ENCODE measurements at places on chromosomes 2 and 18.

- no peak for DNase-seq
These were observed 232.2 kb downstream of the TRIB2 start for GRCh38 chr2:12948961-12949353.

GRCh38 chr2:45494275-45494977 is 116.6 kb downstream of the SRBD1 start:
- DNase-seq, result peak; percentile 24

GRCh38 chr2:101729521-101730190 is 32.1 kb downstream of the MAP4K4 start:
- no peak for DNase-seq

DNA sequence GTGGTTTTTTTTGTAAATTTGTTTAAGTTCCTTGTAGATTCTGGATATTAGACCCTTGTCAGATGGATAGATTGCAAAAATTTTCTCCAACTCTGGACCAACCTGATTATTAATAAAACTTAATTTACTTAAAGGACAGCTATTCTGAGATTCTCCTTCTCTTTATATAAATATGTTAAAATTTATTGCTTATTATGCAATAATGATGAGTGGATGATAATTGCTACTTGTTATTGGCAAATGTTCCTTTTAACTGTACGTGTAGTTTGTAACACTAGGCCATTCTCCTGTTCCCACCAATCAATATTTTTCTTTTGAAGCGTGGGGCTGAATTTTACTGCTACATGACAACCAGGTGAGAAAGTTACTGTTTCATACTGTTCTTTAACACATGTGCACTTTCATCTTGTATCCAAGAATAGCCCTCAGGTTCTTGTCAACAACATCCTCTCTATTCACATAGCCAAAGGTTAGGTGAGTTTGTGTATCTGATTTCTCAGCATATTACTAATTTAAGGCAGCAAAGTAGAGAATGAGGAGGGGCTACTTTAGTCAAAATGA is 16.6 kb upstream of the STK17B start:
- DNase-seq, result no peak

- DNase-seq, result no peak
These were observed 404.3 kb upstream of the VWC2L start for GRCh38 chr2:214006601-214007000.

GRCh38 chr18:65943268-65943667 is 192.5 kb downstream of the CDH7 start:
- no peak for DNase-seq

DNA sequence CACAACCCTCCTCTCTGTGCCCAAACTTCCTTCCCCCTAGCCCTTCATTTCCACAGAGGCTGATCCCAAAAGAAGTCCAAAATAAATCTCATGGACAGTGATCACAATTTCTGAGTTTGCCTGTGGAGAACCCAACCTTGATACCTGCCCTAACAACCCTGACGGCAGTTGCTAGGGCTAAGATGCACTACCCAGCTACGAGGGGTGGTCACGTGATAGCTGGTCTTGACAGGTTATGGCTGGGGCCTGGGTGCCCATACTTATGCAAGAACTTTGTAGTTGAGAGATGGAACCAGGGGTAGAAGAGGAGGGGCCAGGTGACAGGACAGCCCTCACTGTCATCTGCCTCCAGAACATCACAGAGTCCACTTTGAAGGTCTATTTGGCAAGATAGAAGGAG is 147.9 kb downstream of the AKAIN1 start:
- DNase-seq, result no peak

DNA sequence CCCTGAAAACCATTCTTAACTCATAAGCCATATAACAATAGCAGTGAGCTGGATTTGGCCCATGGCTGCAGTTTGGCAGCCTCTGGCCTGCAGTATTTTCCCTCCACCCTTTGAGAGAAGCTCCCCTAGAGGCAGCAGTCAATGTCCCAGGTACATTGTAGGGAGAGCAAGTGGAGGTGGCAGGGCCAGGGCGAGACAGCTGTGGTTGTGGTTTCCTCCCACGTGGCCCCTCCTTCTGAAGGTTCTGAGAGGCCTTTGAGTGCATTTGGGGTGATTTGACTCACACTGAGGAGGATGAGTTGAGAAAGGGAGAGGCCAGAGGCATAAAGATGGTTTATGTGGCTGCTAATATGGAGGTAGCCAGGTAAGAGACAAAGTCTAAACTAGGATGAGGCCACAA is 45.5 kb upstream of the LDAH start:
- DNase-seq, result no peak

- peak; percentile 75 for DNase-seq
These were observed 56.1 kb downstream of the RHBDD1 start for GRCh38 chr2:226891780-226892590.

- no peak for DNase-seq
These were observed 54.5 kb downstream of the SLC39A10 start for GRCh38 chr2:195711478-195711877.

- DNase-seq, result no peak
These were observed 326.3 kb downstream of the CDH7 start for GRCh38 chr18:66077066-66077465.

- no peak for DNase-seq
These were observed 146.6 kb upstream of the ITGA6 start for GRCh38 chr2:172280571-172281361.

GRCh38 chr2:70920367-70920715 is 15.4 kb upstream of the ATP6V1B1 start:
- no peak for DNase-seq

GRCh38 chr2:118077636-118078247 is 10.5 kb upstream of the INSIG2 start:
- DNase-seq, result no peak

- DNase-seq, result no peak
These were observed 245.6 kb downstream of the NDUFA10 start for GRCh38 chr2:239779584-239779983.

GRCh38 chr2:156476021-156476849 is 40.1 kb downstream of the GPD2 start:
- no peak for DNase-seq

DNA sequence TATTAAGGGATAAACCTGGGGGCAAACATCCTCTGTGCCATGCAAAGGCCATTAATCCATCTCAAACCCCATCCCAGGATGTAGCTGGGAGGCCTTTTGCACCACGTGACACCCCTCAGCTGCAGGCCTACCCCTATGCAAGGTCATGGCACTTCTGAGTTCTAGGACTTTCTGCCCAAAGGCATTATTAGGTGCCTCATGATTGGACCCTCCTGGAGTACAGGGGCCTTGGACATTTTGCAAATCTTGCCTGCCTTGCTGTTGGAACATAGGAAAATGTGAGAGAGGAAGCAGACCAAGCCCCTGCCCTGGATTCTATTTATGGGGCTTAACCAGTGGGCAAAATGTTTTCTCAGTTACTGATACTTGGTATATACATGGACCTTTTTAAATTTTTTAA is 44.2 kb upstream of the NFU1 start:
- no peak for DNase-seq

- no peak for DNase-seq
These were observed 149.0 kb downstream of the LAMA3 start for GRCh38 chr18:23838233-23838632.

DNA sequence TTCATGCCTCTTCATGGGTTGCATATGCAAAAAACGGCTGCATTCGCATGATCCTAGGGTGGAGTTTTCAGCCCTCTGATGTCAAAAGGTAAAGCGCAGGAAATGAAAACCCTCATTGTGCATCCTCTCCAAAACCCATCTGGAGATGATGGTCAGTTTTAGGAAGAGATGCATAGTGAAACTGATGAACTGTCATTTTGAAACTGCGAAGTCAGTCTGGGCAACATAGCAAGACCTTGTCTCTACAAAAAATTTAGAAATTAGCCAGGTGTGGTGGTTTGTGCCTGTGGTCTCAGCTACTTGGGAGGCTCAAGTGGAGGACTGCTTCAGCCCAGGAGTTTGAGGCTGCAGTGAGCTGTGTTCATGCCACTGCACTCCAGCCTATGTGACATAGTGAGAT is 2.5 kb upstream of the TTLL4 start:
- DNase-seq, result no peak

DNA sequence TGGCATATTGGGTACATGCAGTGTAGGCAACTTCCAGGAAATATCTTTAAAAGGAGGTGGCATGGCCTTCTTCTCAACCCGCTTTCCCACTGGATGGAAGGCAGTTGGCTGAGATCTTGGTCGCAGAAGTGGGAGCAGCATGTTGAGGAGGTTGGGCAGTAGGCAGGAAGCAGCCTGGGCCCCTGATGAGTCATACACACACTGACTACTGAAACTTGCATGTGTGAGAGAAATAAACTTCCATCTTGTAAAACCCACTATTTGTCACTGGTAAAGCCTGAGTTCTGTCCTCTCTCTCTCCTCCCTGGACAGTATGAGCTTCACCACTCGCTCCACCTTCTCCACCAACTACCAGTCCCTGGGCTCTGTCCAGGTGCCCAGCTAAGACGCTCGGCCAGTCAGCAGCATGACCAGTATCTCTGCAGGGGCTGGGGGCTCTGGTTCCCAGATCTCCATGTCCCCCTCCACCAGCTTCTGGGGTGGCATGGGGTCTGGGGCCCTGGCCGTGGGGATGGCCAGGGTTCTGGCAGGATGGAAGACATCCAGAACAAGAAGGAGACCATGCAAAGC is 233.8 kb upstream of the SPRED2 start:
- peak; percentile 67 for DNase-seq

- DNase-seq, result no peak
These were observed 46.8 kb upstream of the GPC1 start for GRCh38 chr2:240388471-240389301.

DNA sequence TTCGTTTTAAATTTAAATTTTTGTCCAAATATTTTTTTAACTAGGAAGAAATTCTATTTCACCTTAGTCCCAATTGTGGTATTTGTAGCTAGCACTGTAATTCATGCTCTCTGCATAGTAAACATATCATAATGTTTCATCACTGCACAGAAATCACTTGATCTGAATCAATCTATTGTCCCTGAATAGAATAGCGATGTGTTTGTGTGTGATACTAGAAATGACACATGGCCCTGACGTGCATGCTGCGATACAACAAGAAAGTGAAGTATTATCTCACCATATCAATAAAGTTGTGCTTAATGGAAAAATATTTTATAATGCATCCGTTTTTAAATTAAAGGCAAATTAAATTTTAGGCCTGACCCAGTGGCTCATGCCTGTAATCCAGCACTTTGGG is 10.0 kb downstream of the TTL start:
- no peak for DNase-seq

- peak; percentile 0 for DNase-seq
These were observed 47.2 kb downstream of the RAD51AP2 start for GRCh38 chr2:17470855-17471641.

- DNase-seq, result no peak
These were observed 26.0 kb downstream of the STK25 start for GRCh38 chr2:241482126-241482955.

GRCh38 chr18:74459889-74460288 is 2.8 kb upstream of the DIPK1C start:
- DNase-seq, result no peak

DNA sequence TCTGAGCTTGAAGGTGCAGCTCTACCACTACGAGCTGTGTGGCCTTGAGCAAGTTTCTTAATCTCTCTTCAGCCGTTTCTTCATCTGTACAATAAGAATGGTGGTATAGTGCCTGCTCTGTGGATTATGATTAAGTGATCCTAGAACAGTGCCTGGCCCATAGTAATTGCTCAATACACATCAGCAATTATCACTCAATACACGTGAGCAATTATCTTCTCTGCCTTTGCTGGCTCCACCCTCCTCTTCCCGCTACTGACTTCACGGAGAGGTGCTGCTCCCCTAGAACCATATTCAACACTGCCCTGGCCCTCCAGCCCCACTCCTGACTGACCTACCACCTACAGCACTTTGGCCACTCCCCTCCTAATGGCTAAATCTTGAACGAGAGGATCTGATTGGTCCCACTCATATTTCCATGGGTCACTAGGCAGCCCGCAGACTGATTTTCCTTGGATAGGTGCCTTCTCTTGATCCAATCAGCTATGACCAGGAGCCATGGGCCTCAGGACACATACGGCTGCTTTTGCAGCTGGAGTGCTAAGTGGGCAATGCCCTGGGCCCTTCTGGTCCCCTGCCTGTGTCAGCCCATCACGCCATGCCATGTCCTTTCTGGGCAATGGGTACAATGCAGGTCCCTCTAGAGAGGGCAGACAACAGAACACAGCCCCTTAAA is 77.5 kb downstream of the STPG4 start:
- DNase-seq, result no peak

DNA sequence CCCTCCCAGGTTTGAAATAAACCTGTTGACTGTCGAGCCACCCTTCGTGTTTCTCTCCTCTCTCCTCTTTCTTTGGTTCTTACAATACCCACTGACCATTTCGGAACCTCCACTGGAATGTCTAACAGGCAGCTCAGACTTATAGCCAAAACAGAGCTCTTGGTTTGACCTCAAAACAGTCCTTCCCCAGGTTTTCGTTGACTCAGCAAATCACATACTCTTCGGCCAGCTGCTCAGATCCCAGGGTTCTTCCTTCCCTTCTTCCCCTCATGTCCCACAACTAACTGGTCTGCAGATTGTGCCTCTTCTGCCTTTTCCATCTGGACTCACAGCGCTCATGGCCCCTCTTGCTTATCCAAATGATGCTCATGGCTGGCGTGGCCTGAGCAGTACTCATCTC is 4.7 kb downstream of the ARMC9 start:
- DNase-seq, result no peak

GRCh38 chr2:11406958-11407381 is 59.0 kb downstream of the E2F6 start:
- peak; percentile 96 for DNase-seq

DNA sequence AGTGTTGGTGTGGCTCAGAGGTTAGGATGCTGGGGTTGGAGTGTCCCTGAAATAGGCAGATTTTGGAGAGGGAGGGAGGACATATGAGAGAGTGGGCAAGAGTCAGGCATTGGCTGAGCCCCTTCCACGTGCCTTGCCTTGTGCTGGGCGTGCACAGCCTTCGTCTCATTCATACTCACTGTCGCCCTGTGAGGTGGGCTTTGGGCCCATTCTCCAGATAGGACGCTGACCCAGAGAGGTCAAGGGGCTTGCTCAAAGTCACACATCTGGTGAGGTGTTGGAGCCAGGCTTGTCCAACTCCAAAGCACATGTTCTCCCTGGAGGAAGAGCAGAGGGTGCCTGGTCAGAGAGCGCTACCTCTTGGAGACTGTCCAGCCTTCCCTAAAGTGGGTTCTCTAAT is 166.8 kb downstream of the DYSF start:
- no peak for DNase-seq

GRCh38 chr18:59509481-59510442 is 150.7 kb upstream of the LMAN1 start:
- no peak for DNase-seq

All from hepatic stellate cell (primary cell).